ENCODE measurements at places on chromosomes 6 and 20. TPM values are rescaled to one million over a fixed set of nuclear protein-coding genes. Genes with fewer than 3 reads are reported as not detected.

The ZFP64 gene
- total RNA-seq: 5.7 TPM

- DNase-seq: no peak
These were observed 38.9 kb upstream of the MAFB start for GRCh38 chr20:40727960-40728359.

The TPBG gene
- total RNA-seq: 1.0 TPM

GRCh38 chr6:165301372-165302246, 7.8 kb downstream of the C6orf118 start:
- DNase-seq: no peak

The SLC32A1 gene
- total RNA-seq: not detected

DNA sequence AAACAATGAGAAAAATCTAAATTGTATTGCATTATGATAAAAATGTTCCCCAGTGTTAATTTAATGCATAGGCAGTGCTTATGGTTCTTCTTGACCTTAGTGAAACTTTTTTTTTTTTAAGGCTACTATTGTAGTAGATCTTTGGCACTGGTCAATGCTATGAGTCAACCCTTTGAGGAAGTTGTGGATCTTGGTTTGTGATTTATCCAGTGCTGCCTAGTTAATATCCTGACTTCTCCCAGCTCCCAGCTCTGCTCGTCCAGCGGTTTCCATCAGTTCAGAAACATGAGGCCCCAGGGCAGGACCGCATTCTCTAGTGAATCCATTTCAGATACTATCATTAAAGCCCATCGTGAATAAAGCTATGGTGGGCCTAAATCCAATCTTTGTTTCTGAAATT, 364.5 kb upstream of the JARID2 start:
- no peak for DNase-seq

The ADGRF1 gene
- 0.45 TPM for total RNA-seq

The SCAF8 gene
- total RNA-seq: 12.2 TPM

The C6orf118 gene
- total RNA-seq: not detected

- DNase-seq: no peak
These were observed 54.9 kb downstream of the ZBTB9 start for GRCh38 chr6:33508935-33509926.

DNA sequence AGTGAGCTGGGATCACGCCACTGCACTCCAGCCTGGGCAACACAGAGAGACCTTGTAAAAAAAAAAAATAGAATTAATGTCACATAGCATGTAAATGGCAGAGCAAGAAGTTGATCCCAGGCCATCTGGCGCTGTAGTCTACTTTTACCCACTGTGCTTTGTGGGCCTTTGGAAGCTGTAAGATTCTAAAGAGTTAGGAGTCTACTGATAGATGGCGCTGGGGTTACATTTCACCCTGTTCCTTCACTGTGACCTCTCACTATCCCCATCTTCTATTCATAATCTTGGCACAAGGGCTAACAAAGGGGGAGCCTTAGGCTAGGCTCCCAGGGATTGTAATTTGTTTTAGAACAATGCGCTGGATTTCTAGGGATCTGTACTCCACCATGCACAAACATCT, 24.4 kb downstream of the SIRPD start:
- no peak for DNase-seq

- no peak for DNase-seq
These were observed 794.3 kb downstream of the PHF3 start for GRCh38 chr6:64429926-64430325.

The CTCFL gene
- total RNA-seq: 0.15 TPM

Data from left lobe of liver (tissue), 2 donors.